Stimulated activated CD4-positive, alpha-beta T cell treated with anti-CD3 and anti-CD28 coated beads, Interleukin-15, amount 100 ng/mL, for 1 hour (primary cell): ENCODE measurements at places on chromosomes 6 and 20.

DNA sequence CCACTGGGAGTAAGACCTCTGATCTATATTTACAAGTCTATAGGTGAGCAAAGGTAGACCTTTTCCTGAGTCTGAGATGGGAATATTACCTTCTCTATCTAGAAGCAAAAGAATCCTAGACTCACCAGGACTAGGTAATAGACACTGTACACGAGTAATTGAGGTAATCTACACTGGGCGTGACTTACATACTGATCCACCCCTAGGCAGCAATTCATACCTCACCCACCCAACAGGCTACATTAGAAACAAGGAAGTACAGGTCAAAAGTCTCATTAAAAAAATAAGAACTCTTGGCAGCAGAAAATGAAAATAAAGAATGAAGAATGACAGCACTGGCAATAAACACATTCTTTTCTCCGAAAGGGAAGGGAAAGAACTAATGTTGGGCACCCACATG lies 7.6 kb downstream of the CSNK2A1 start:
- no peak for DNase-seq

GRCh38 chr6:41177695-41178094 lies 14.8 kb upstream of the TREM2 start:
- DNase-seq, result no peak

- no peak for DNase-seq
Observed at GRCh38 chr6:116189472-116189871, 63.5 kb upstream of the COL10A1 start.

DNA sequence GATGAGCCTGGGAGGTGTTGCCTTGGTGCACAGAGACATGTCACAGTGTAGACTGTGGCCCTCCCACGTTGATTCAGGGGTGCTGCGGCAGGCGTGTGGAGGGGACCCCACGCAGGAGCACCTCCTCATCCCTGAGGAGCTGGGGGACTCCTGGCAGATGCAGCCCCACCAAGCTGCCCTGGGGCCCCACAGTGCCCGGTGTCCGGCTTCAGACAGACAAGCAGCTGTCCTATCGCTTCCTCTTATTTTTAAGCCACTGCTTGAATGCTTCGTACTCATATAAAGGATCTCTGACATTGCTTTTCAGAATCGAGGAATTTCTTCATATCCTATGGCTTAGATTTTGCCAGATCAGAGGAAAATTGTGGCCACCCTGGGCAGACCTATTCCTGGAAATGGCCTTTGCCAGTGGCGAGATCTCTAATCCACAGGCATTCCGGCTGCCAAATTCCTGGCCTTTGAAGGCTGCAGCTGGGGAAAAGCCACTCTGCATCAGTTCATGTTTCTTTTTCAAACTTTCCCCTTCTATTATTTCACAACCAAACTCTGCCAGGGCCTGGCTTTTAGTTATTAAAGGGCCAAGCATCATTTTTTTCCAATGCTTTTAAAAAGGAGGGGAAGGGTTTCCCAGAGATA lies 337.0 kb downstream of the THBS2 start:
- no peak for DNase-seq

GRCh38 chr6:1104988-1105670 lies 206.8 kb upstream of the FOXQ1 start:
- DNase-seq, result no peak
